ENCODE measurements at places on chromosomes 16 and 17.

DNA sequence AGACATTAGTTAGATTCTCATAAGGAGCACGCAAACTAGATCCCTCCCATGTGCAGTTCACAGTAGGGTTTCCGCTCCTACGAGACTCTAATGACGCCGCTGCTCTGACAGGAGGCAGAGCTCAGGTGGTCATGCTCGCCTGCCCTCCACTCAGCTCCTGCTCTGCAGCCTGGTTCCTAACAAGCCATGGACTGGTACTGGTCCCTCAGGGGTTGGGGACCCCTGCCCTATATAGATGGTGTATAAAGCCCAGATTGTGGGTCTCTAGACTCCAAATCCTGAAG, 52.1 kb upstream of the LYRM9 start:
- DNase-seq: no peak

GRCh38 chr17:41917192-41917591, 1.6 kb downstream of the ACLY start:
- DNase-seq: no peak

DNA sequence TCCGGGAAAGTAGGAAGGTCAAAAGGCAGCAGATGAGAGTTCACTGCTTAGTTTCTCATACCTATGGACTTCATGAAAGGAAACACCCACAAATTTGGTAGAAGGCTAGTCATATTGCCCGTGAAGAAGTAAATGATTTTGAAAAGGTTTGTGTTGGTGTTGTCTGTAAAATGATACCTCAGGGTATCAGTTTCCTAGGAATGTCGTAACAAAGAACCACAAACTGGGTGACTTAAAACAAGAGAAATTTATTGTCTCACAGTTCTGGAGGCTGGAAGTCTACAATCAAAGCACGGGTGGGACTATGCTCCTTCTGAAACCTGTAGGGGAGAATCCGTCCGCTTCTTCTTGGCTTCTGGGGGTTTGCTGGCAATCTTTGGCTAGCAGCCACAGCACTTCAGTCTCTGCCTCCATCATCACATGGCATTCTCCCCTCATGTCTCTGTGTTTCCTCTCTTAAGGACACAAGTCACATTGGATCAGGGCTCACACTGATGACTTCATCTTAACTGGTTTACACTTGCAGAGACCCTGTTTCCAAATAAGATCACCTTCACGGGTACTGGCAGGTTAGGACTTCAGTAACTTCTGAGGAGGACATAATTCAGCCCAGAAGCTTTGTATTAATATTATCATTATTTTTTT, 2.0 kb upstream of the NAE1 start:
- DNase-seq: no peak

GRCh38 chr16:85374571-85374872, 238.6 kb upstream of the GSE1 start:
- no peak for DNase-seq

DNA sequence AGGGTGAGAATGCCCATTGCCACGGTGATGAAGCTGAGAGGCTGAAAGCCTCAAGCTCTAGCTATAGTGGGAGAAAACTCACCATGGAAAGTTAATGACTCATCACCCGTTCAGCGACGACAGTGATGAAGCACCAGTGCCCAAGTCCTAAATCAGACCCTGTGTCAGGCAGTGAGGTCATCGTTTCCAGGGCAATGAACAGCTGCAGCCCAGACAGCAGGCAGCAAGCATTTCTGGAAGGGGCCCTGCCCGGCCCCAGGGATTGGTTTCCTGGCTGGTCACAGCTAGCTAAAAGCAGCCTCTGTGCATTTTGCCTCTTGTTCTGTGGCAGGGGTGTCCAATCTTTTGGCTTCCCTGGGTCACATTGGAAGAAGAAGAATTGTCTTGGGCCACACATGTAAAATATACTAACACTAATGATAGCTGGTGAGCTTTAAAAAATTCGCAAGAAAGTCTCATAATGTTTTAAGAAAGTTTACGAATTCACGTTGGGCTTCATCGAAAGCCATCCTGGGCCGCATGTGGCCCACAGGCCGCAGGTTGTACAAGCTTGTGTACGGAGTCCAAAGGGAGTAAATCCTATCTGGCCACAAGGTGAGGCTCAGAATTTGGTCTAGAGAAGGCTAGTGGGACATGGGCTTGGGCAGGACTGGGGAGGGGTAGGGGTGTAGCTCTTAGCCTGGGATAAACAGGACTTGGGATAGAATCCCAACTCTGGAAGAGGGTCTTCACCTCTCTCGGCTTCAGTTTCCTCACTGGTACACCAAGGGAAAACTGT, 40.6 kb downstream of the MIS12 start:
- DNase-seq: peak; percentile 23

GRCh38 chr16:85220964-85221731, 108.9 kb upstream of the CIBAR2 start:
- no peak for DNase-seq

- no peak for DNase-seq
Observed at GRCh38 chr17:51941272-51941671, 217.2 kb downstream of the CA10 start.

- DNase-seq: no peak
Observed at GRCh38 chr16:10500582-10500981, 79.8 kb downstream of the EMP2 start.

DNA sequence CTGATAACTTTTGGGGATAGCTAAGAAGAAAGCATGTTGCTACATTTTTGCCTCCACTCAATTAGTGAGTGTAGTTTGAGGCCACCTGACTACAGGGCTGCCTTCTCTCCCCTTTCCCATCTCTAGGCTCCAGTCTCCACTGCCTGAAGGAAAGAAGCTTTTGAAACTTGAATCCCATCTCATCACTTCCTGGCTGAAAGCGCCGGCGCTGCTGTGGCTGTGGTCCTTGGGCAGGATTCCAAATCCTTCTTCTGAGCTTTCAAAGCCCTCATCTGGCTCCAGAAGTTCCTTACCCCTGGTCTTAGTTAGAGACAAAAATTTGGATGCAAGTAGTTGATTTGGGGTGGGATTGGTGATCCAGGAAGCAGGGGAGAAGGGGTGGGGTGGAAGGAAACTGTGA, 119.4 kb downstream of the FOXL1 start:
- DNase-seq: no peak

- DNase-seq: peak; percentile 38
Observed at GRCh38 chr17:82097184-82097918, 685 bp downstream of the FASN start.

GRCh38 chr16:85258166-85258565, 145.9 kb upstream of the CIBAR2 start:
- DNase-seq: no peak

GRCh38 chr17:68305142-68305541, 13.8 kb downstream of the ARSG start:
- no peak for DNase-seq

DNA sequence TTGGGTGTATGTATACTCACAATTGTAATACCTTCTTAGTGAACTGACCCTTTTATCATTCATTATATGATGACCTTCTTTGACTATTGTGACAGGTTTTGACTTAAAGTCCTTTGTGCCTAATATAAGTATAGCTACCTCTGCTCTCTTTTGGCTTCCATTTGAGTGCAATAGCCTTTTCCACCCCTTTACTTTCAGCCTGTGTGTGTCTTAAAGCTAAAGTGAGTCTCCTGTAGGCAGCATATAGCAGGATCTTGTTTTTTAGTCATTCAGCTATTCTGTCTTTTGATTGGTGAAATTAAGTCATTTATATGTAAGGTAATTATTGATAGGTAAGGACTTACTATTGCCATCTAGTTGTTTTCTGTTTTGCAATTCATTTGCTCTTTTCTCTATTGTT, 15.9 kb upstream of the TBX4 start:
- no peak for DNase-seq

DNA sequence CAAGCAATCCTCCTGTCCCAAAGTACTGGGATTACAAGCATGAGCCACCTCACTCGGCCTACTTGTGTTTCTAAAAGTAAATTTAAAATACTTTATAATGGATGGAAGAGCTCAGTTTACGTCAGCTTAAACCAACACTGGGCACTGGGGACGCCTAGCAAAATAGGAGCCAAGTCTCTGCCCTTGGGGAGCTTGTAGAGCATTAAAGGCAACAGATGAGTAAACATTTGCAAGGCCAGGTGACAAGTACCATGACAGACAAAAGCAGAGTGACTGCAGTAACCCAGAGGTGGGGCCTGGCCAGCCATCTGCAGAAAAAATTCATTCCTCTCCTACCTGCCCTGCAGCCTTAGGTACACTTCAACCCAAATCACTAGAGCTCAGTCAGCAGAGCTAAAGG, 12.1 kb upstream of the NLK start:
- DNase-seq: no peak

DNA sequence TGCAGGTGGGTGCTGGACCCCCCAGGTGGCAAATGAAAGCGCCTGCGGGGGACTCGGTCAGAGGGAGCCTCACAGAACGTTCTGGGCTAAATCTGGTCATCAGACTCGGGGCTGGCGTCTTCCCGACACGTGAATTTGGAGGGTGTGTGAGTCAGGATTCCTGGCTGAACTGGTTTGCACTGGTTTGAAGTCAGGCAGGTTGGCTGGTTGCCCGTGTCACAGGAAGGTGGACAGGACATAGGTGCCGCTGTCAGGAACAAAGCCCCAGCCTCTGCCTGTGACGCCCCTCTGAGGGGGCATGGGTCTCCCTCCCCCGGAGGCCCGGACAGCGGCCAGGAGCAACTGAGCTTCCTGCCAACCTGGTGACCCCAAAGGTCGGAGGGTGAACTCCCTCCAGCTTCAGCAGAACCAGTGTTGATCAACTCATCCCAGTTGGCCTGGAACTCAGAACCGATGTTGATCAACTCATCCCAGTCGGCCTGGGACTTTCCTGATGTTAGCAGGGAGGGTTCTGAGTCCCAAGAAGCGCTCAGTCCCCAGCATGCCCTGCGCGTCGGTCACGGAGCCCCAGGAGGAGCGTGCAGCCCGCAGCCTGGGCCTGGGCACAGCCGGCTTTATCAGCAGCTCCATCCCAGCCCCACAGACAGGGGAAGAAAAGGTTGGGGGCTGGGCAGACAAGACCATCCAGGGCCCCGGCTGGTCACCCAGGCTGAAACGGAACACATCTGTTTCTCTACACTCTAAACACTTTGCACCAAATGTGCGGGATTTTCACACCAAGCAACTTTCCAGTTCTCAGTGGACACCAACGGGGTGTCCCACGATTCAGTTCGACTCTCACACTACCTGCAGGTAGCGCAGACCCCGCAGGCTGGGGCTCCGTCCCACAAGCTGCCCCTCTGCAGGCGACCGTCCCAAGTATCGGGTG, 14.4 kb upstream of the METRNL start:
- DNase-seq: no peak

- no peak for DNase-seq
Observed at GRCh38 chr17:63974594-63975192, 2.0 kb upstream of the SCN4A start.

- DNase-seq: no peak
Observed at GRCh38 chr16:5505091-5505887, 407.7 kb upstream of the EEF2KMT start.

GRCh38 chr16:48542966-48543365, 67.0 kb downstream of the N4BP1 start:
- no peak for DNase-seq

- DNase-seq: no peak
Observed at GRCh38 chr17:74452033-74452840, 14.2 kb upstream of the CD300A start.

DNA sequence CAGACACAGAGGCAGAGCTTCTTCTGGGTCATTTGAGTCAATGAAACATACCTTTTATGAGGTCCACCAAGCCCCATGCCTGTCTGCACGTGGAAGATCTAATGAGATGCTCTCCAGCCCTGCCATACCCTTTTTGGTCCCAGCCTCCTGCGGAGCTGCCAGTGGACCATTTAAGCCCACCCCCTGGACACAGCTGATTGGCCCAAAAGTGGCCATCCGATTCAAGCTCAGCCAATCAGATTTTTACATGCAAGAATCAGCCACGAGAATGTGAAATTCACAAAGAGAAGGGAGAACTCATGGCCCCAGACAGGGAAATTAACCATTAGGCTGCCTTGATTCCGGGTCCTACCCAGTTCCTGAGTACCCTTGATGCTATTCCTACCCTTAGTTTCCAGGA, 231.0 kb upstream of the EEF2KMT start:
- no peak for DNase-seq

GRCh38 chr16:20870122-20870820, 29.9 kb downstream of the DCUN1D3 start:
- DNase-seq: no peak

GRCh38 chr17:79749156-79749815, 18.5 kb downstream of the ENPP7 start:
- no peak for DNase-seq
